NCI-H524 treated with DMSO at 0.1 percent for 48 hours (cell line): ENCODE measurements at places on chromosomes 6 and 20.

DNA sequence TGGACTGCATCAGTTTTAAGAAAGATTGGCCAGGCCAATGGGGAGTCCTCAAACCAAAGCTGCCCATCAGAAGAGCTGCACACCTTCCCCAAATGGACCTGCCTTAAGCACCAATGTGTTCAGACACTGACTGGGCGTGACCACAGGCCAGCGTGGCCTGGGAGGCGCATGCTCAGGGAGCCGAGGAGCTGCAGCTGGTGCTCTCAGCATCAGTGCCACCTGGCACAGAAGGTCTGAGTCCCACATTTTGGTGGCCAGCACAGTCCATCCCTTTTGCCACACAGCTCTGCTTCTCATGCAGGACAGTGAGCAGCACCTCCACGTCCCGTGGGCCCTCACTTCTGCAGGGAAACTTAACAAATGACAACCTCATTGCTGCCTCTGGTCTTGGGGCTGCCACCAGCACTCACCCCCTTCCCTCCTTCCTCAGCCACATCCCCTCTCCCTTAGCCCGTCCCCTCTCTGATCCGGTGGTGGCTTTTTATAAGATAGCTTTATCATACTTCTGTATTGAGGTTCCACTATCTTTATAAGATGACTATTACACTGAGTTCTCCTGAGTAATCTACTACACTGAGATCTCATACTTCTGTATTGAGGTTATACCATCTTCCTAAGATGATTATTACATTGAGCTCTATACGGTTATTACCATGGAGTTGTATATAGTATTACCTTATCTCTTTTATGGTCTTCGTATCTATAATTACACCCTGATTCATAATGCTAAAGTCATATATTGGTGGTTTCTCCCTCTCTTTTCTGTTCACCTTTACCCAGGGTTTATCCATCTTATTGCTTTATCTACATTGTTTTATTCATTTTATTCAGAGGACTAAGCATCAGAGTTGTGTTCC, 109.1 kb downstream of the TOX2 start:
- DNase-seq, result no peak

GRCh38 chr6:52288216-52288615, 3.7 kb upstream of the MCM3 start:
- no peak for DNase-seq

- DNase-seq, result no peak
These were observed 105.4 kb downstream of the REV3L start for GRCh38 chr6:111377558-111378120.

DNA sequence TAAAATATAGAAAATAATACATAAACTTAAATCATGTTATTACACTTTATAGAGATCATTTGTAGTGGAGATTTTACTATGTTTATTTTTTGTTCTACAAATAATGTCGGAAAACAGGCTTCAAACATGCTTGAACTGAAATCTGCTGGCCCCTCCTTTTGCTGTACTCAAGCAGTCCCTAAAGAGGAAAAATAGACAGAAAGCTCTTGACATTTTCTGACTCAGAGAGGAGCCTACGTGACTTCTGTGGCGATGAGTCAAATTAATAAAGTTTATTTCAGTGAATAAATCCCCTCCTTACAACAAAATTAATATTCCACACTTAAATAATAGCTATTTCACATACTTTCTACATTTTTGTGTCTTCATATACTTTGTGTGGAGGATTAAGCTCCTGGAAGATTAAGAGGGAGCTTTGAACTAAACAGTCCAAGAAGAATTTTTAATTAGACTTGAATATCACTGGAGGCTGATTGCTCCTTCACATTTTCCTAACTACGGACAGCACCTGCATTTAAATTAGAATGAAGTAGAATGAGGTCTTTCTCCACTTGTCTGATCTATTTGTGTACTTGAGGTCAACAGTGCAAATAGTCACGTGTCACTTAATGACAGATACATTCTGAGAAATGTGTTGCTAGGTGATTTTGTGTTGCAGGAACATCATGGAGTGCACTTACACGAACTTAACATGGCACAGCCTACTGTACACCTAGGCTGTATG, 1.7 kb upstream of the TREM1 start:
- no peak for DNase-seq

DNA sequence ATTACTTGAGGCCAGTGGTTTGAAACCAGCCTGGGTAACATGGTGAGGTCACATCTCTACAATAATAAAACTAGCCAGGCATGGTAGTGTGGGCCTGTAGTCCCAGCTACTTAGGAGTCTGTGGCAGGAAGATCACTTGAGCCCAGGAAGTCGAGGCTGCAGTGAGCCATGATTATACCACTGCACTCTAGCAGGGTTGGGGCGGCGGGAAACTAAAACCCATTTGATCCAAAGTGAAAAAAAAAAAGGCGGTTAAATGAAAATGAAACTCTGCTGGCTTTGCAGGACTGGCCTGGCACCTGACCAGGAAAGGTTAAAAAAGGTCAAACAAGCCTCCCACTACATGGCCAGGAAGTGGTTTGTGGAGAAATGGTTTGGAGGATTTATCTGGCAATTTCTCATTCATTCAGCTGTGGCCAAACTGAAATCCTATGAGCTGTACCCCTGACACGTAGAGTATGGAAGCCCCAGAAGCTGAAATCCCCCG, 36.6 kb downstream of the MTRES1 start:
- no peak for DNase-seq

- DNase-seq, result no peak
These were observed 206.8 kb upstream of the FOXQ1 start for GRCh38 chr6:1104988-1105670.

- DNase-seq, result no peak
These were observed 41.4 kb downstream of the LAMP5 start for GRCh38 chr20:9555781-9556180.

GRCh38 chr6:18388271-18388670, 1.1 kb downstream of the RNF144B start:
- no peak for DNase-seq

GRCh38 chr6:111722179-111722731, 116.6 kb upstream of the TRAF3IP2 start:
- DNase-seq, result no peak

DNA sequence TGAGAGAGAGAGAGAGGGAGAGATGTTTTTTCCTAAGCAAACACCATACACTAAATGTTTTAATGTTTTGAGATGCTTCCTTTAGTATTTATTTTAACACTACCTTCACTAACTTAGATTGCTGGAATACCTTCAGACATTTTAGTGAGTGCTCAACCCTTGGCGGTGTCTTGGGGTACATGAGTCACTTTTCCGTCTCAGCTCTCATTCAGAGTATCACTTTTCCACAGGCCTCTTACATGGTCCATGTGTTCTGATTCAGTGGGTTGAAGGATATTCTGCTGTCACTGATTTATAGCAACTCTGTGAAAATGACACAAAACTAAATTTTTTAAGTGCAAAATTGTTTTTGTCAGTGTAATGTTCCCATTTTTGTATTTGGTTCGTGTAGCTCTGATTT, 217.9 kb downstream of the CLVS2 start:
- no peak for DNase-seq

GRCh38 chr20:37228082-37228481, 33.5 kb downstream of the GHRH start:
- DNase-seq, result no peak

GRCh38 chr20:5827098-5827853, 77.1 kb downstream of the SHLD1 start:
- no peak for DNase-seq

DNA sequence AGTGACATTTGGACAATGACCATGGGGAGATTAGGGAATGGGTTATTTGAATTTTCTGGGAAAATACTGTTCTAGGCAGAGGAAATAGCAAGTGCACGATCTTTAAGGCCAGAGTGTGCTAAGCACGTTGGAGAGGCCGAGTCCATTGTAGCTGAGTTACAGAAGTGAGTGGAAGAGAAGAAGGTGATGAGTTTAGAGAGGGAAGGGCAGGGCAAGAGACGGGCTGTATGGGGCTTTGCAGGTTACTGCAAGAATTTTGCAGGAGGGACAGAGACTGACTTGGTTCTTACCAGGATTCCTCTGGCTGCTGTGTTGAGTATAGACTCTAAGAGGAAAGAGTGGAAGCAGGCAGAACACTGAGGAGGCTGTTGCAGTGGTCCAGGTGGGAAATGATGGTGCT, 1.1 kb upstream of the NCOA3 start:
- no peak for DNase-seq

GRCh38 chr20:17169585-17170136, 57.2 kb upstream of the PCSK2 start:
- no peak for DNase-seq

GRCh38 chr6:10583509-10583901, 62.4 kb downstream of the GCNT2 start:
- no peak for DNase-seq

DNA sequence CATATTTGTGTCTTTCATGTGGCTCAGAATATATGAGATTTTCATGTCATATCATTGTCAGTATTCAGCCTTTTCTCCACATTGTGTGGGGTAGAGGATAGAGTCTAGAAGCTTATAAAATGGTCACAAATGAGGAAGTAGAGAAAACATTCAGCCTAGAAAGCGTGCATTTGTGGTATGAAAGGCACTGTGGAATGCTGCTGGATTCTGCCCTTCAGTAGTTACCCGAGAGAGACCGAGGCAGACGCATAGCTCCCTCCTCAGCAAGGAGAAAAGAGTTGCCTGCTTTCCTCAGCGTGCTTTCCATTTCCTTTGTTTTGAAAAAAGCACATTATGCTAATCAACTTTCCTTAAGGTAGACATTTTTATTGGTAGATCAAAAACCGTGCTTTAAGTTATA, 28.7 kb downstream of the MYB start:
- no peak for DNase-seq
